ENCODE measurements at places on chromosomes 2 and 18.

- peak; percentile 89 for DNase-seq
Observed at GRCh38 chr18:25144820-25145219, 207.1 kb downstream of the ZNF521 start.

- DNase-seq: no peak
Observed at GRCh38 chr2:37037771-37038170, 46.4 kb downstream of the HEATR5B start.

DNA sequence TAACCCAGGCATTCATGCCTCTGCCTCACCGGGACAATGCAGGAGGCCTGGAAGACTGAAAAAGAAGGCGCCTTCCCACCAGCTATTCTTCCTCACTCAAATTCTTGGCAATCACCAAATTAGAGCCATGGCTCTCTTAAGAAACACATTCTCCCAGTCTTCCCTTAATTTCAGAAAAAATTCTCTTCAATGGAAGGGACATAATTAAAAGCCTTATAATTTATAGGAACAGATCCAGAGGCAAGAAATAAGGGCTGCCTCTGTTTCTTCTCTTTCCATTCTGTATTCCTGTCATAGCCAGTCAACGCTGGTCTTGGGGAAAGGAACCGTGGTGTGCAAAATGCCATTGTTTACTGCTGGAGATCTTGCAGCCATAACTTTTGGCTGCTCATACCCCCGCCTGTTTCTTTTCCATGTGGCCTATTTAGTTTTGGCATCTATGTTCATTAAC, 32.8 kb downstream of the DTNA start:
- DNase-seq: no peak

GRCh38 chr2:227713291-227713690, 4.5 kb downstream of the SLC19A3 start:
- DNase-seq: no peak

GRCh38 chr2:224669449-224669848, 46.7 kb downstream of the CCDC195 start:
- DNase-seq: peak; percentile 65

DNA sequence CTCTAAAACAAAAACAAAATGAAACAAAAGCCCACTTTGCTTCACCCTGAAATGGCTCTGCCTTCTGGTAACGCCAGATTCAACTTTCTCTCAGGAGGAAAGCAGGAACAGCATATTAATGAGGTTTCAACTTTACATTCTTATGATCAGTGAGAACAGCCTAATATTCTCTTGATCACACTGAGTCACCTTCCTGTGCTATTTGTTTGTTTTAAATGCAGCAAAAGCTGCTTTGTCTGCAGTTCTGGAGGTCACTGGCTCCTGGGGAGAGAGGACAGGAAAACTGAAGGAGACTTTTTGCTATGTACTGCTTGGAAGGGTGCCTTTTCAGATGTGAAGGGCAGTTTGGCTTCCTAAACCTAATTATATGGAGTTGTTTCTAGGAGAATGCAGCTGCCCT, 48.1 kb downstream of the MAIP1 start:
- peak; percentile 11 for DNase-seq

GRCh38 chr2:207865210-207865609, 95.5 kb upstream of the FZD5 start:
- DNase-seq: no peak

DNA sequence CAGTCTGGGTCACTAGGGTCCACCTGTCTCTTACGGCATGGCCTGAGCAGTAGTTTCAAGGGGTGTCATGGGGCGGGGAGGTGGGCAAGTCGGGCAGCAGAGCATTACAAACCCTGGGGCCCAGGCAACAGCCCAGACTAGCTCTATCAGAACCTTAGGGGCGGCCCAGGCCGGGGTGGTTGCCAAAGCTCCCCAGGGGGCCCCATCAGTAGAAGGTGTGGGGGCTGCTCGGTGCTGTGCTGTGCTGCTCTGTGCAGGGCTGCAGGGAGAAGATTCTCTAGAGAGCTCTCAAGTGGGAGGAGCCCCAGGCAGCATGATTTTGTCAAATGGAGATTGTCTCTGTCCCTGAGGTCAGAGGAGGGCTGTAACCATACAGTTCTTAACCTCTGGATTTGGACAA, 36.4 kb upstream of the SLC14A1 start:
- peak; percentile 9 for DNase-seq

DNA sequence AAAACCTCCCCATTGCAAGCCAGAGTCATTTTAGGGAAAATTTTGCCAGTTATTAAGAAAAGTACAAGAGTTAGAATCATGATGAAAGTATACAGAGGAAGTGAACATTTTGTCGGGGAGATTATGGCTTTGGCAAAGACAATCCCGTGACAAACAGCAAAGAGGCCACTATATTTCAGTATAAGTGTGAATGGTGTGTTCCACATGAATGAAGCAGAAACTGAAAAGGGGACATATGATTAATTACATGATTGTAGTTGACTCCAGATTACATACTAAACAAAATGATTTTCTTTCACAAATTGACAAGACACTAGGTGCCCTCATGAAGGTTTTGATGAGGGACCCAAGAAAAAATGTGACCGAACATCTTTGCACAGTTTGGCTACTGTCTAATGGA, 42.0 kb downstream of the SP140 start:
- no peak for DNase-seq

GRCh38 chr2:145600811-145601210, 1080.9 kb upstream of the ZEB2 start:
- DNase-seq: no peak

- no peak for DNase-seq
Observed at GRCh38 chr18:75854174-75854573, 426.7 kb upstream of the SMIM21 start.

DNA sequence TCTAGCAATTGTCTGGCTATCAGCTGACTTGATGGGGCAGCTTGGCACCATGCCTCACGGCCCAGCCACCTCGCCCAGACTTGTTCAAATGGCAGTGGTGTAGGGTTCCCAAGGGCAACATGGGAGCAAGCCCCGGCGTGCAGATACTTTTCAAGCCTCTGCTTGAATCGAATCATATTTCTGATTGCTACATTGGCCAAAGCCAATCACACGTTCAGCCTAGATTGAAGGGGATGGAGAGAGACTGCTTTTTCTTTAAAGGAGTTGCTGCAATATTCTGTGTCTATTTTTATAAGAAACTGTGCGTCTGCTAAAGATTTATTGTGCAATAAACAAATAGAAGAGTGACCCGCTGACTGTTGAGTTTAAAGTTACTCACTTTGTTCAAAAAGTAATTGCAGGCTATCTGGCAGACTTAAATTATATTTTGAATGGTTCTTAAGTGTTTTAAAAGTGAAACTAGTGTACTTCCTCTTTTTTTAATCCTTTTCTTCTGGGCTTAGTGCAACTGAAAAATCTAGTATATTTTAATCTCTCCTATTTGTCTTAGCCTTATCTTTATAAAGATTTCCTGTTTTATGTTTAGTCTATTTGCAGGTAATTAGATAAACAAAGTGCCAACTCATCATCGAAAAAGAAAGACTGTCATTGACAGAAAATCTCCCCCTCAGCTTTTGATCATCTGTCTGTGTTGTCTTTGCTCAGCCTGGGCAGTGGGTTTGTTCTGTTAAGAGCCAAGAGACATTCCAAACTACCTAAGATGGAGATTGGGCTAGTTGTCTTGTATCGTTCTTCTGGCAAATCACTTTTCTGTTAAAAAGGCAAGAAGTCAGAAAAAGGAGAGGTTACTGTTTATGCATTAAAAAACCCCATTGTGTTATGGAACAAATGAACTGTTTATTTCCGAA, 156.1 kb downstream of the TPGS2 start:
- peak; percentile 73 for DNase-seq

DNA sequence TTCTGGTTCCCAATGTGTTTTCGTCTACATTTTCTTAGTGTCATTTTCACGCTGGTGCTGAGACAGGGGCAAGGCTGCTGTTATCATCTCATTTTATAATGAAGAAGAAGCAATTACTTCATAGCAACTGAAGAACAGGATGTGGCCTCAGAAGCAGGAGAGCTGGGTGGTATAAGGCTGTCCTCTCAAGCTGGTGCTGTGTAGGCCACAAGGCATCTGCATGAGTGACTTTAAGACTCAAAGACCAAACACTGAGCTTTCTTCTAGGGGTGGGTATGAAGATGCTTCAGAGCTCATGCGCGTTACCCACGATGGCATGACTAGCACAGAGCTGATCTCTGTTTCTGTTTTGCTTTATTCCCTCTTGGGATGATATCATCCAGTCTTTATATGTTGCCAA, 7.3 kb downstream of the IL36G start:
- DNase-seq: no peak

DNA sequence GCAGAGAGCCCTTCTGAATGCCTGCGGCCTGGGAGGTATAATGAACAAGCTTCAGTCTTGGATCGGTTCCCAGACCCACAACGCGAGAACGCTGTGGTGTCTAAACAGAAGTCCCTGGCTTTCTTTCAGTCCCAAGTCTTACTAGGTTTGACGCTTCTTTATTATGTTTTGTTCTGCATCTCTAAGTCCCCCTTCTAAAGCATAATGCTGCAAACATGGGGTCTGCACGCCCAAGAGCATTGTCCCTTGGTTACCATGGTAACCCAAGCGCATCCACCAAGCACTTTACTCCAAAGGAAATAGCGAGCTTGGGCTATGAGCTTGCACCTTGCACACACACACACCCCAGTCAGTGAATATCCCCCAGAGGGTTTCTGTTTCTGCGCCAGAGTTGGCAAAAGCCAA, 193.7 kb downstream of the INO80D start:
- peak; percentile 36 for DNase-seq

- DNase-seq: no peak
Observed at GRCh38 chr18:57576316-57576715, 10.2 kb downstream of the FECH start.

- DNase-seq: peak; percentile 77
Observed at GRCh38 chr18:23573626-23574431, 12.5 kb downstream of the NPC1 start.

GRCh38 chr2:140975237-140975636, 1155.6 kb downstream of the LRP1B start:
- peak; percentile 59 for DNase-seq

- no peak for DNase-seq
Observed at GRCh38 chr2:70331012-70331411, 29.1 kb upstream of the FAM136A start.
